Activated CD4-positive, alpha-beta T cell treated with anti-CD3 and anti-CD28 coated beads for 36 hours (primary cell): ENCODE measurements at places on chromosomes 1 and 21.
A peak's percentile ranks its signal among the peaks of the same experiment; 100 is the strongest.

DNA sequence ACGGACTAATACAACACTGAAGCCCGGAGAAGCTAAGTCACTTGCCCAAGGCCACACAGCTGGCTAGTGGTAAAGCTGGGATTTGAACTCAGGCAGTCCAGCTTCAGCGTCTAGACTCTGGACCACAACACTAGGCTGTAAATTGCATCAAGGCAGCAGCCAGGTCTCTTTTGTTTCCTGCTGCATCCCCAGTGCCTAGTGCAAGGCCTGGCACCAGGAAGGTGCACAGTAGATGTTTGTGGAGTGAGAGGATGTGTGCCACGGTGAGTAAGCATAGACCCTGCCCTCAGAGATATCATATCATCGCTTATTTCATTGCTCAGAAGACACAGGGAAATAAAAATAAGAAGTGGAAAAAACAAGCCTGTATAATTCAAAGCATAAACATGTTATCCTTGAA, 40.9 kb downstream of the IGSF21 start:
- DNase-seq: no peak

- no peak for DNase-seq
These were observed 62.8 kb downstream of the RGS13 start for GRCh38 chr1:192698731-192699130.

DNA sequence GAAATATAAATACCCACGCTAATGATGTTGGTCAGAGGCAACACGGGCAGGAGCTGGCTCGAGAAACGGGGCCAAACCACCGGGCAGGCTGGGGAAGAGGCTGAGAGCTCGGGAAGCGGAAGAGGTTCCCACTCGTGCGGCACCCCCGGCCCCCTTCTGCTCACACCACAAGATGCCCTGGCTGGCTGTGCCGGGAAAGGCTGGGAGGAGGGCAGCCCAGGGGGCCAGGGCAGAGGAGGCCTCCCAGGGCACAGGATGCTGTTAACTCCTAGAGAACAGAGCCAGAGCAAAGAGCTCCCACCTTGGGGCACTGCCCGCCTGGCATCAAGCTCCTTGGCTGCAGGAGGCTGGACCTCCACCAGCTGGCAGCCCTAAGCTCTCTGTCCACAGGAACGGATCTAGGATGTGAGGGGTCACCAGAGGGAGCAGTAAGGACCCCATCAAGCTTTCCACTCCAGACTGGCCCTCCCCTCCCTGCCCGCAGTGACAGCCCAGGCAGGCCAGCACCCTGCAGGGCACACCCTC, 44.8 kb downstream of the CASZ1 start:
- DNase-seq: no peak

GRCh38 chr1:60146884-60147283, 73.3 kb upstream of the C1orf87 start:
- DNase-seq: no peak

- no peak for DNase-seq
These were observed 708 bp upstream of the RBBP5 start for GRCh38 chr1:205122489-205122882.

DNA sequence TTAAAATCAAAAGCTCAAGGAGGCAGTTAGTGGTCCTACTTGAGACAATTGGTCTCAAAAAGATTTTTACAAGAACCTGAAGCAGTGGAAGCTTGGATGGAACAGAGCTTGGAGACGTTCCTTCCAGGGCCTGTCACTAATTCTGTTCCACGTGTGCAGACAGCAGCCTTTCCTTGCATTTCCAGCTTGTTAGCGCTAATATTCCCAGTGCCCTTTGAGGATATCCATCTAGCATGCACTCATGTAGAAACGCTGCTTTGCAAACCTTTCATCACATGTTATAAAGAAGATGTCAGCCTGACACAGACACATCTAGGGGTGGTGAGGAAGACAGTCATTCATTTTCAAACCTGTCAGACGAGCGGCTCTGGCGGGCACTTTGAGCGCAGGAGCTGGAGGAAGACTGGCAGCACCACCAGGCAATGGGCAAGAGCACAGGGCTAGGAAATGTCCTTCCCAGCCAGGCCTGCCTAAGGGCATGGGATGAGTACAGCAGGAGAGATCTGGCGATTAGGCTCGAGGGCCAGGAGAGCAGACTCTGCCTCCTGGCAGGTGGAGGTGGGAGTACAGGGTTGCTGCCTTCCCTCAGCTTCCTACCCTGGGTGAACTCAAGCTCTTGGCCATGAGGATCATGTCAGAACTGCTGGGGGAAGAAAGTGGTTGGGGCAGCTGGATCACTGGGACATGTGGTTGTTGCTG, 55.5 kb downstream of the CASQ2 start:
- DNase-seq: no peak

DNA sequence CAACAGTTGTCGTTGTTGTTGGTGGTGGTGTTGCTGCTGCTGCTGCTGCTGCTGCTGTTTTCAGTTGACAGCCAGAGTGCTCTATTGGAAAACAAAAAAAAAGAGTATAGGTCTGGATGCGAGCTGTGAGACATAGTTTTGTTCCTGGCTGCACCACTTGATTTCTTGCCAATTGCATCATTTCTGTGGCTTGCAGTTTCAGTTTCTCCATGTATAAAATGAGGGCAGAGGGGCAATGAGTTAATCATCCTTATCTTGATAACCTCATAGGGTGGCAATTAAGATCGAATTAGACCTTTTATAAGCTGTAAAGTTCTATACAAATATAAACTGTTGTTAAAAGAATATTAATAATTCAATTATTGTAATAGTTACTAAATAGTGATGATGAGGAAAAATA, 156.7 kb downstream of the DMRTA2 start:
- DNase-seq: peak; percentile 25

DNA sequence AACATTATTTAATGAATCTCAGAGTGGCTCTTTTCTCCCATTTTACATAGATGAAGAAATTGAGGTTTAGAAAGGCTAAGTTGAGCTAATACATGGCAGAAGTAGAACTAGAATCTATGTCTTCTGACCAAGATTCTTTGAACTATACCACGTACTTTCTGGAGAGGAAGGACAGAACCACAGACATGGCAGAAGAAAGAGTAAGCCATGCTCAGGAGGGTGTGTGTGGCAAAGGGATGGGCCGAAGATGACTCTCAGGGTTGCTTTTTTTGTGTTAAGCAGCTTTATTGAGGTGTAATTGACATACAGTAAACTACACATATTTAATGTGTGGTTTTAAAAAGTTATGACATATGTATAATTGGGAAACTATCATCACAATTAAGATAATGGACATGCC, 69.5 kb downstream of the PEX14 start:
- no peak for DNase-seq

GRCh38 chr1:242008826-242009495, 10.1 kb upstream of the MAP1LC3C start:
- DNase-seq: no peak

DNA sequence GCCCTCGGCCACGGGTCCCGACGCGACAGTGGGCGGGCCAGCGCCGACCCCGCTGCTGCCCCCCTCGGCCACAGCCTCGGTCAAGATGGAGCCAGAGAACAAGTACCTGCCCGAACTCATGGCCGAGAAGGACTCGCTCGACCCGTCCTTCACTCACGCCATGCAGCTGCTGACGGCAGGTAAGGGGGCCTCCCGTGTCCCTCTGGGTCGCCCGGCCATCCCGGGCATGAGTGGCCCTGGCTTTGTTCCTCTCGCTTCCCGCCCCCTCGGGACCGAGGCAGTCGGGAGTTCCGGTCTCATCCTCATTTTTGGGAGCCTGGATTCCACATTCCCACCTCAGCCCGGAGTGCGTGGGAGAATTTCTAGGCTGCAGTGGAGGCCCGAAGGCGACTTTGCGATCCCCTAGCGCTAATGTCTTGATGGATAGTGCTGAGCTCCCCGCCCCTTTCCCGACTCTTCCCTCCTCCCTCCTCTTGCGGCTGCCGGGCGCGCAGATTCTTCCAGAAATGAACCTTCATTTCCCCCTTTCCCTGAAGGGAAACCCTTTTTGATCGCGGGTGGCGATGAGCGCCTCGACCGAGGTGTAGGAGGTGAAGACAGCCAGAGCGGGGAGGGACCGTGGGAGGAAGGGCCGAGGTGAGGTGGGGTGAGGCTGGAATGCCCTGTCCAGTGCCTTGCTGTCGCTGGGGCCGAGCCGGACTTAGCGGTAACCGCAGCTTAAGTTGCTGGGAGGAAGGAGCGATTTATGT, 705 bp downstream of the KHDRBS1 start:
- DNase-seq: peak; percentile 58

DNA sequence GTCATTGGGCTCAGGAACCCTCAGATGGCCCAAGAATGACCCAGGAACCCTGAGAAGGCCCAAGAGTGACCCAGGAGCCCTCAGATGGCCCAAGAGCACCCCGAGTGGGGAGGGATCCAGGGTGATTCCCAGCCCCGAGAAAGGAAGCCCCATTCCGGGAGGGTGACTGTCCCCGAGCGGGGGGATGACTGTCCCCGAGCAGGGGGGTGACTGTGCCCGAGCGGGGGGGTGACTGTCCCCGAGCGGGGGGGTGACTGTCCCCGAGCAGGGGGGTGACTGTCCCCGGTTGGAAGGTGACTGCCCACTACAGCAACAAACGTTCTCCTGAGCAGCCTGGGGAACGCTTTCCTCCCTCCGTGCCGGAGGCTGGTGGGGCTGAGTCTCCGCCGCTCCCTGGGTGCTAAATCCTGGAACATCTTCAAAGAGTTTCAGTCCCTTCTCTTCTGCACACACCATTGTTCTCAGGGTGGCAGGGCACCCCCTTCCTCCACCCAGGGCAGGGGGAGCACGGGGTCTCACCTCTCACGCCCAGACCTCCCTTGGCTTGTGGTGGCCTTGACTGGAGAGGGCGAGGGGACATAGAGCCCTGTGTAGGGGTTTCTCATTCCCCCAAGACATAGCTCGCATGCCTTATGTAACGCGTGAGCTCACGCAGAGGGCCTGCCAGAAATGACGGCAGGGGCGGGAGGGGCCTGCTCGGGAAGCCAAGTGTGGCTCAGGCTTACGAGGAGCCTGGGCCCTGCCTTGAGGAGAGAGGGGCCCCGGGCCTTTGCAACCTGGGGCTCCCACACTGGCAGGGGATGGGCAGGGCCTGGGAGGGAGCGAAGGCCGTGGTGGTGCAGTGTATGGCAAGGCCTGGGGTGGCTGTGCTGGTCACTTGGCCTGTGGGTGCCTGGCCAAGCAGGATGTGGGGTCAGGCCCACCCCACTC, 14.3 kb upstream of the SKI start:
- no peak for DNase-seq

DNA sequence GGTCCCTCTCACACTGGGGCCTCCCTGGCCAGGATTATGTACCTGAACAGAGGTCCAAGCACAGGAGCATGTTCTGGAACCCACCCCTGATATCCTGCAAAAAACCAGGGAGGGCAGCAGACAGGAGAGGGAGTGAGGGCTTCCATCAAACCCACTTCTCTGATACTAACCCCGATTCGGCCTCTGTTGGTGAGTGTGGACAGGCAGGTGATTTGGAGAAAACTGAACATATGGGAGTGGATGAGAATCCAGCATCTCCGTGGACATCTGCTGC, 215.3 kb downstream of the MATN1 start:
- DNase-seq: no peak

GRCh38 chr21:34960687-34961086, 88.4 kb downstream of the RUNX1 start:
- DNase-seq: no peak

- no peak for DNase-seq
These were observed 24.2 kb downstream of the PDE9A start for GRCh38 chr21:42677339-42678321.

DNA sequence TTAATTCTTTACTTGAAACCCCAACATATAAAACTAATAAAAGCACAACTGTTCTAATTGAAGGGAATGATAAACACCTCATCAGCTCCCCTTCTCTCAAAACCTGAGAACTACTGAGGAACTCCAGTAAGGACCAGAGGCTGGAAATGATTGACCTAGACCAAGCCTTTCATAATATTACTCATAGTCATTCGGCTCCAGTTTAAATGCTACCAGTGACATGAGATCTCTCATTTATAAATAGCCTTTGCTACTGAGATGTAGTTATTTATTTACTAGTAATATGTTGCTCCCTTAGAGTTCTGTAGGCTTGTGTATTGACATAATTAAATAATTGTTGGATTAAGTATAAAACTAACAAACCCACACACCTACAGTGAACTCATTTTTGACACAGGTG, 209.8 kb upstream of the PRMT6 start:
- DNase-seq: no peak

GRCh38 chr1:56472860-56473259, 106.5 kb downstream of the PLPP3 start:
- DNase-seq: no peak

- DNase-seq: no peak
These were observed 52.9 kb upstream of the CNTN2 start for GRCh38 chr1:204990059-204990664.

DNA sequence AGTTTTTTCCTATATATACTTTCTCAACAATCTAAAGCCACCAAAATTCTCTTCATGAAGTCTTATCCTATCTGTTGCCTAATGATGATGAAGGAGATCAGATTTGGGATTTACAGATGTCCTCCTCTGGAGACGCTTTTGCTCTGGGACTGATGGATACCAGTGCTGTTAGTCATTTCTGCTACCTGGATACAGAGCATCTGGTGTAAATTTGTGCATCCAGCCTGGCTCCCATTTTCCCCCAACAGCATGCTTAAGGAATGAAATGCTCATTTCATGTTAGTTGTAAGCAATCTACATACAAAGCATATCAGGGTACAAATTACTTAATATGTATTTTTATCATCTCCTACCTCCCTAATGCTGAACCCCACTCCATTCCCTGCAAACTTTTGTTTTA, 57.7 kb downstream of the HNRNPR start:
- DNase-seq: no peak

GRCh38 chr1:109158433-109158832, 44.5 kb downstream of the ELAPOR1 start:
- DNase-seq: no peak

GRCh38 chr1:23484253-23485001, 448 bp upstream of the ASAP3 start:
- DNase-seq: peak; percentile 95

DNA sequence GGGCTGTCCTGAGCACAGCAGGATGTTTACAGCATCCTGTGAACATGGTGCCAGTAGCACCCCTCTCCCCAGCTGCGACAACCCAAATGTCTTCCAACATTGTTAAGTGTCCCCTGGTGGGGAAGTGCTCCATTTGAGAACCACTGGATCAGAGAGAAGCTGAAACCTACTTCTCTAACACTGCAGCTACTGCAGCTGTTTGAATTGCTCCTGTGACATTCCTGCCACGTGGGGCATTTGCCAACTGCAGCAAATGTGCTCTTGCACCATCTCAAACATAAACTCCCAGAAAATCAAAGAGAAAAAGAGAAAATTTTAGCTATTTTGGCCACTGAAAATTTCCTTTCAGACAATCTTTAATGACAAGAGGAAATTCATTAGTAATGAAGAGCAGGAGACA, 11.0 kb downstream of the SLC2A5 start:
- no peak for DNase-seq
